ENCODE measurements at places on chromosomes 16 and 17. TPM values are rescaled to one million over a fixed set of nuclear protein-coding genes. Genes with fewer than 3 reads are reported as not detected.

DNA sequence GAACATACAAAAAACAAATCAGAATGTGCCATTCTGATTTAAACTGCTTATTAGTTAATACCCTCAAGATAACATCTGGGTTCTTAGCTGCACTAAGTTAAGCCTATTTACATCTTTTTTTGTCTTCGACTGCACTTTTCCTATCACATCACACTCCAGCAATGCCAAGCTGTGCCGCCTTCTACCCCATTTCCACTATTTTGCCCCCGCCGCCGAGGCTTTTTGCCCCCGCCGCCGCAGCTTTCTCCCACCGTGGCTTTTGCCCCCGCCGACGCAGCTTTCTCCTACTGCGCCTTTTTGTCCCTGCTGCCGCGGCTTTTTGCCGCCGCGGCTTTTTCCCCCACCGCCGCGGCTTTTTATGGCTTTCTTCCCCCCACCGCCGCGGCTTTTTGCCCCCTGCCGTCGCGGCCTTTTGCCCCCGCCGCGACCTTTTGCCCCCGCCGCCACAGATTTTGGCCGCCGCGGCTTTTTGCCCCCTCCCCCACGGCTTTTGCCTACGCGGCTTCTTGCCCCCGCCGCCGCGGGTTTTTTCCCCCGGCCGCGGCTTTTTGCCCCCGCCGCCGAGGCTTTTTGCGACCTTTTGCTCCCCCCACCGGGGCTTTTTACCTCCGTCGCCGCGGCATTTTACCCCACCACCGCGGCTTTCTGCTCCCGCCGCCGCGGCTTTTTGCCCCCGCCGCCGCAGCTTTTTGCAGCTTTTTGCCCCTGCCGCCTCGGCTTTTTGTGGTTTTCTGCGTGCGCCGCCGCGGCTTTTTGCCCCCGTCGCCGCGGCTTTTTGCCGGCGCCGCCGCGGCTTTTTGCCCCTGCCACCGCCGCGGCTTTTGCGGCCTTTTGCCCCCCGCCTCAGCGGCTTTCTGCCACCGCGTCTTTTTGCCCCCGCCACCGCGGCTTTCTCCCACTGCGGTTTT is 331.4 kb upstream of the WSB1 start:
- DNase-seq = no peak

DNA sequence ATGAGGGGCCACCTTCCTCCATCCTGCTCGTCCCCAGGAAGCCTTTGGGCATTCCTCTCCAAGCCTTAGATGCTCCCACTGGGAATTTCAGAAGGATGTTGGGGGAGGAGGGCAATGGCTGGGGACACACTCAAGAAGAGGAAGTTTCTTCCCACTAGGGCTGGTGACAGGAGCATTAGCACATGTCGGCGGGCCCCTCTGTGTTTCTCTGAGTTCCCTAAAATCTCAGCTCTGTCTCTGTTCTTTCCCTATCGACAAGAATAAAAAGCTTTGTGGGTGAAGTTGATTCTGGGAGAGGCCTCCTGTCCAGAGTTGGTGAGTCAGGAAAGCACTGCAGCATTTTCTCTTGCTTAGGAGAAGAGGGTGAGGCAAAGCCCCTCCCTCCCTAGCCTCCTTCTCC is 19.7 kb upstream of the C17orf107 start:
- no peak for DNase-seq

GRCh38 chr17:6134721-6135120 is 64.5 kb downstream of the WSCD1 start:
- DNase-seq = no peak

- DNase-seq = no peak
These were observed 19.4 kb downstream of the POLR2A start for GRCh38 chr17:7503521-7503920.

GRCh38 chr16:68047987-68048386 is 24.9 kb downstream of the DUS2 start:
- DNase-seq = no peak

The FOXL1 gene
- polyA plus RNA-seq = 15.4 TPM

- peak; percentile 27 for DNase-seq
These were observed 36.2 kb upstream of the TEKT3 start for GRCh38 chr17:15377616-15378015.

The KARS1 gene
- polyA plus RNA-seq = 145 TPM

GRCh38 chr16:55031481-55031880 is 100.8 kb downstream of the IRX5 start:
- no peak for DNase-seq

GRCh38 chr17:2067608-2068024 is 12.7 kb downstream of the HIC1 start:
- no peak for DNase-seq

The TMEM98 gene
- 214 TPM for polyA plus RNA-seq

DNA sequence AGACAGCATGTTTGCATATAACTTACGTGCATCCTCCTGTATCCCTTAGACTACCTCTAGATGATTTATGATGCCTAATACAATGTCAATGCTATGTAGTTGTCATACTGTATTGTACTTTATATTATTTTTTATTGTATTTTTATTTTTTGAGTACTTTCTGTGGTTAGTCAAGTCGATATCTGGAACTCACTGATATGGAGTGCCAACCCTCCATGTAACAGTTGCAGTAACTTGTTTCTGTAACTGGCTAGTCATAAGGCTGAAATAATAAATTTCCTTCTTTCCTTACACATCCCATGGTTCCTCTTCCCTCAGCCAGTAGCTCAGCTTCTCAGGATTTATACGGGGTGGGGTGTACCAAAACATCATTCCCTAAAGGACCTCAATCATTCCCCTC is 23.5 kb downstream of the MPHOSPH6 start:
- no peak for DNase-seq

The XAF1 gene
- 8.8 TPM for polyA plus RNA-seq

- no peak for DNase-seq
These were observed 31.0 kb upstream of the SLC5A10 start for GRCh38 chr17:18920911-18921441.

The TOP2A gene
- polyA plus RNA-seq = 174 TPM

The ACSF3 gene
- polyA plus RNA-seq = 24.4 TPM

DNA sequence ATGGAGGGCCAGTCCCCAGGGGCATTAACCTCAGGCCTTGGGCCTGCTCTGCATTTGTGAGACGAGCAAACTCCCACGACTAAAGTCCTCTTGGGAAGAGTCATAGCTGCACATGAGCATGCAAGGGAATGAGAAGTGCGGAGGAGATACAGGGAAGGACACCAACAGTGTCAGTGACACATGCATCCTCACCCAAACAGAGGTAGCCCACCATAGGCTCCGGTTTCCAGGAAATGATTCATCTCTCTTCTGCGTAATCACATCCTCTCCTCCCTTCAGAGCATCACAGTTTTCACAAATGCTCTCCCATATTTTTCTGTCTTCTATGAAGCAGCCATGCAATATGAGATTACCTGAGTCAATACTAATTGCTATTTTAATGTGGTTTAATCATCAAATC is 725.7 kb upstream of the GOT2 start:
- DNase-seq = no peak

The AANAT gene
- polyA plus RNA-seq = not detected
